ENCODE measurements at places on chromosomes 12 and 14.

GRCh38 chr14:51305751-51306150 is 65.7 kb downstream of the TMX1 start:
- DNase-seq, result no peak

GRCh38 chr12:102444707-102445106 is 35.7 kb downstream of the IGF1 start:
- no peak for DNase-seq

DNA sequence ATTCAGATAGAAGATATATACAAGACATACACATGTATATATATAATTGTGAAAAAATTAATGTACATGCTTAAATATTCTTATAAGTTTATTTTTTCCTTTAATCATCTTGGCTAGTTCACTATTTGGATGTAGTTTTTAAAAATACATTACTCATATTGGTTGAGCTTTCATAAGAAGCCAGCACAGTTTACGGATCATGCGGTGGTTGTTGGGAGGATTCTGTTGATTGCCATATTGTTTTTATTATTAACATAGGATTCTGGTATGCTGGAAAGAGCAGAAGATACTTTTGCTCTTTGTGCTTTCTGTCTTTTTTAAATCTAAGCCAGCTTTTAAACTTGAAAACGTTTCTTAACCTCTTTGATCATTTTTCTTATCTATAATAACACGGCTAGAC is 163.4 kb downstream of the OTOGL start:
- DNase-seq, result no peak

DNA sequence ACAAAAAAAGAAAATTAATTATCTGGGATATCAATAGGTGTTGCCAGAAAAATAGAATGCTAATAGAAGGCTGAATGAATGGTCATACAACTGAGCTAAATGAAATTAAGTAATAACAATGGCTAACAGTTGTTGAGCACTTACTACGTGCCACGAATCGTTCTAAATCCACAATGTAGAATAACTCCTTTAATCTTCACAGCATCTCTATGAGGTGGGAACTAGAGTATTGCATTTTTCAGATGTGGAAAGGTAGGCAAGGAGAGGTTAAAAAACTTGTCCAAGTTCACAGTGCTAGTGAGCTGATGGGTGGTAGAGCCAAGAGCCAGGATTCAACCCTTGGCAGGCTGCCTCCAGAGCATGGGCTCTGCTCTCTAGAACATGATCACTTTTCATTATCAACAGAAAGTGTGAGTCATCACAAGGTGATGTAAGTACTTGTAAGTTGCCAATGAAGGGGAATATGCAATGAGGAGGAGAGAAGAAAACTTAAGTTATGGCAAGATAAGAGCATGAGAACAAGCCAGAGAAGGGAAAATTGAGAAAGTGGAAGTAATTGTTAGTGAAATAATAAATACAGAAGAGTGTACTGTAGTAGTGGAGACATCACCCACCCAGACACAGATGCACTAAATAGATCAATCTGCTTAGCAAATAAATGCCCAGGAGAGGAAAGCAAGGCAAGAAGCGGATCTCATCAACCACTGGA is 122.1 kb downstream of the PRKD1 start:
- DNase-seq, result no peak

DNA sequence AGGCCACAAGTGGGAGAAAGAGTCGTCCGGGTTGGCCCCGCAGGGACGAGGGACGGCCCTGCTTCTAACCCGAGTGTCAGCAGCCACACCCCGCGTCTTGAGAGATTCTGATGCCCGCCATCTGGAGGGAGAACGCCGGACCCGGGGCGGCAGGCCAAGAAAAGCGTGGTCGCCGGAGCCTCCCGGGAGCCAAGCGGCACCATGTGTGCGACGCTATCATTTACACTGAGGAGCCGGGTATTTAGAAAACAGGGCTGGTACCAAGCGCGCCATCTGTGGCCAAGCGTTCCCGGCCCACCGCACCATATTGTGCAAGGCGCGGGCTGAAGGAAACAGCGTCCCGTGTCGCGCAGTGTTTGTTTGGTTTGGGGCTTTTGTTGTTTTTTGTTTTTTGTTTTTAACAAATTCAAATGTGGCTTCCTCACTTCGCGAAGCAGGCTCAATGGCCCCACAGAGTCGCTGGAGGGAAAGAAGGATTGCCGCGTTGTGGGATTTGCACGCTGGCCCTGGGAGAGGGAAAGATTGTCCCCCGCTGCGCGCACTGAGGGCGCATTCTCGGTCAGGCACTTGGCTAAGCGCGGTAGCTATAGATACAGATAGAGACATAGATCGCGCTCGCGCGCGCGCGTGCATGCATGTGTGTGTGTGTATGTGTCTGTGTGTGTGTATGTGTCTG is 153.8 kb downstream of the BCL11B start:
- no peak for DNase-seq

DNA sequence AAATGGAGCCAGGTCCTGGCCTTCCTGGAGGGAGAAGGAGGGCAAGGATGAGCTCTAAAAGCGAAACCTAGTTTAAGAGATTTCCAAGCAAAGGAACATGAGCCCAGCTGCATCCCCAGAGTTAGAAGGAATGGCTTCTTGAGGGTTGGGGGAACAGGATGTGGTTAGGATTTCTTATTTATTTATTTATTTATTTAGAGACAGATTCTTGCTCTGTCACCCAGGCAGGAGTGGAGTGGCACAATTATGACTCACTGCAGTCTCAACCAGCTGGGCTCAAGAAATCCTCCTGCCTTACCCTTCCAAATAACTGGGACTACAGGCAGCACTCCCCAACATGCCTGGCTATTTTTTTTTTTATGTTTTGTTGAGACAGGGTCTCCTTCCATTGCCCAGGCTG is 25.3 kb upstream of the TMEM106C start:
- DNase-seq, result no peak

GRCh38 chr12:72511906-72512305 is 239.7 kb downstream of the TRHDE start:
- DNase-seq, result no peak

DNA sequence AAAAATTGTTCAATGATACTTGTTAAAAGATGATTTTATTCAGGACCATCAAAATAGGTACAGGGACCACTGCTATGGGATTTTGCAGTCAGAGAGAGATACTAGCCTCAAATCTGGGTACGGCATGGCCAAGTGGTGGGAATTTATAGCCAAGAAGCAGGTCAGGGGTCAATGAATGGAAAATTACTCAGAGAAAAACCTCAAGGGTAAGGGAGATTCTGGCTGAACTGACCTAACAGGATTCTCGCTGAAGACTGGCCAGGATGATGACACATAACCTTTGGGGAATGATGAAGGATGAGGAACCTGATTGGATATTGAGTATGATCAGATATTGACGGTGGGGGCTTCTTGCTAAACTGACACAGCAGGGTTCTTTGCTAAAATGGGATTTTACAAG is 32.7 kb downstream of the DEPDC4 start:
- DNase-seq, result no peak

GRCh38 chr14:25394791-25395391 is 344.9 kb upstream of the STXBP6 start:
- no peak for DNase-seq

DNA sequence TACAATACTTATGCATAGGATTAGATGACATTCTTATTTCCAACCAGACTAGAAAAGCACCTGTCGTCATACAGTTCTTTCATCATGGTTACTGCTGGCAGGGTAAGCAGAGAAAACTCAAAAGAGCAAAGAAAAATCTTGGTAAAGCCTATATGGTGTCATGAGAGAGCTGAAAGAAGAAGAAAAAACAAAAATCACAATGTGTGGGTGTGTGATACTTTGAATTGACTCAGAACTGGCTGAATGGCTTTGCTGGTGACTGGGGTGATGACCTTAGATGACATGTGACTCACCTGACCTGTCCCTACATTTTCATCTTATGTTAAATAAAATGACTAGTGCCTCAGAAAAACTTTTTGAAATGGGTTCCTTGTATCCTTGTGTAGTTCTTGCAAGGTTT is 278.1 kb upstream of the LMO3 start:
- no peak for DNase-seq

DNA sequence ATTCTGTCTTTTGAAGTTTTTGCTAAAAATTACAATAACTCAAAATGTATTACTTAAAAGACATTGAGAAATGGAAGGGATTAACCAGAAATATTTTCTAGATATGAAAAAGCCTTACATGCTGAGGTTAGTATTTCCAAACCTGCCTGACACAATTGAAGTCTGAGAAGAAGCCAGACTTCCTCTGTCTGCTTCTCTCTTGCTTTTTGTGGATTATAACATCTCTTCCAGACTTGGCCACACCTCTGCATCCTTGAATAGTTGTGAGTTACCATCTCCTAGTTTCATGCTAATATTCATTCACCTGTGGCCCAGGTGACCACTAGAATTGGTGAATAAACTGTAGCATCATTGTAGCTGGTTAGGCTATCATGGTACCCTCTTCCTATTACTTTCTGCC is 497.6 kb downstream of the SLC16A7 start:
- no peak for DNase-seq

Measured in germinal center (tissue), 1 donor.